ENCODE measurements at places on chromosomes 11 and 22.
A peak's percentile ranks its signal among the peaks of the same experiment; 100 is the strongest.

GRCh38 chr11:62390722-62391121 is 28.1 kb upstream of the SCGB1A1 start:
- DNase-seq = no peak

DNA sequence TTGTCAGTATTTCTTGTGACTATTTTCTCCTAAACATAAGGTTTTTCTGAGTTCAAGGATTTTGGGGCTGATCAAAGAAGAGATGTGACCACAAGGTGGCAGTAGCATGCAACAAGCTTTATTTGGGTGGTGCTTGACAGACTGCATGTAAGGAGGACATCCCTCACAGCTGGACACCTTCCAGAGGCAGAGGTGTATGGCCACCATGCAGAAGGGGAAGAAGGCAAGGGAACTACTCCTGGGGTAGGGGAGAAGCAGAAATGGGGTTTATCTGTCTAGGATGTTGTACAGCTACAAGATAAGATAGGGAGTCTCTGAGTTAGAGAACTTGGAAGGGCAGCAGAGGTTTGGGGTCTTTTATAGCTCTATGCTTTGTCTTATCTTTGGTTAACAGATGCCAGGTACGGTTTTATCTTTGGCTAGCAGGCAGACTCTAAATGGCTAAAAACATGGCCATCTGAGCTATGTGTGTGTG is 5.1 kb upstream of the BIRC2 start:
- DNase-seq = no peak

DNA sequence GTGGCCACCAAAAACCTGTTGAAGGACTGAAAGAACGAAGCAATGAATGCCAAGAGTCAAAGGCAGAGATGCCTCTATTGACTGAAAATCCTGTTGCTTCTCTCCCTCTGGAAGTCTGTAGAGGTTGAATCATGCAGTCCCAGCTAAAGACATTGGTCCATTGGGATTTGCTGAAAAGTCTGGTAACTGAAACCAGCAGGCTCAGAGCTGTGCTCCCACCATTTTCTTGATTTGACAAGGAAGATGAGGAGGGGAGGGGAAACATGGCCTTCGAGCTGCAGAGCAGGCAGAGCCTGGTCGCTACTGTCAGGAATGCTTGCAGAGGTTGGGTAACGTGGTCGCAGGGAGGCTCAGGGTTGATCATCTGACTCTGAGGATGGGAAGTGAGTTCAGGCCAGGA is 72.8 kb upstream of the CSNK2A3 start:
- no peak for DNase-seq

- DNase-seq = no peak
These were observed 29.0 kb downstream of the TXN2 start for GRCh38 chr22:36452250-36452977.

DNA sequence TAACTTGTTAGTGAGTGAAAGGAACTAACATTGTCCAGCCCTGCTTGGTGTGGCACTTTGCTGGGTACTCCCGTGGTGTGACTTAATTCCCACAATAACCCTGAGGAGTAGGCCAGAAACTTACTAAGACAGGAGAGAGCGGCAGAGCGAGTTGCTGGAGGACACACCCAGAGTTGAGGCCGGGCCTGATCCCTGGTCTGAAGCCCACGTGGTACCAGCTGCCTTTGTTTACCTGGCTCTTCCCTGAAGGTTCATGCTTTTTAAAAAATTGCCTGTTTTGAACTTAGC is 594 bp downstream of the MPST start:
- DNase-seq = no peak

- no peak for DNase-seq
These were observed 362.7 kb upstream of the CCDC90B start for GRCh38 chr11:83648610-83649527.

DNA sequence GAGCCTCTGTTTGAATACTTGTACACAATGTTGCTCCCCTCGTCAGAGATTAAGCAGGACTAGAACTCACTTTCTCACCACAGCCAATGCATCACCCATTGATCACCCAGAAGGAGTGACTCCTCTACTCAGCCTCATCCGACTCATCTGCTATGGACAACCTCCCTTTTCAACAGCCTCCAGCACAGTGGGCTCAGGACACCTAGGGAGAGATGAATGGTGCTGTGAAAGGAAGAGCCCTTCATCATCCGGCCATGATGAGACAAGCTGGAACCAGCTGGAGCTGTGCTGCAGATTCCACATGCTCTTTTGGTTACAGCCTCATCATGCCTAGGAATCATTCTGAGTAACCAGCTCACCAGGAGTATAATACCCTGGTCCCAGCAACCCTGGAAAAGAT is 15.5 kb downstream of the C11orf91 start:
- no peak for DNase-seq

- DNase-seq = peak; percentile 87
These were observed 2.5 kb upstream of the RCOR2 start for GRCh38 chr11:63919267-63920125.

GRCh38 chr22:27574002-27574366 is 227.6 kb downstream of the MN1 start:
- DNase-seq = no peak

DNA sequence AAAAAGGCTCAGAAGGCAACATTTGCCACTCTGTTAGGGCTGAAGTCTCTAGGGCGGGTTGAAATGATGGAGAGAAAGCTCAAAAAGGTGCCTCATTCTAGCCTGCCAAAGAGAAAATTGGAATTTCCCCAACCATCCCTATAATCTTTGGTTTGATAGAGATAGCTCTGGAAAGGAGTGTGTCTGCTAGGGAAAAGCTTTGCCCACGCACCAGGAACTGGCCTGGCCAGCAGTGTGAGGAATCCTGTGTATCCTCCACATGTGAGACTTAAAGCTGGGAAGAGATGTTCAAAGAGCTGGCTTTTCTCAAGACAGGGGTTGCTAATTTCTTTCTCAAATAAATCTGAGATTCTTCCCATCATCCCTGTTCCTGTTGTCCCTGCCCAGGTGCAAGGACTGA is 193.7 kb downstream of the OPCML start:
- no peak for DNase-seq

DNA sequence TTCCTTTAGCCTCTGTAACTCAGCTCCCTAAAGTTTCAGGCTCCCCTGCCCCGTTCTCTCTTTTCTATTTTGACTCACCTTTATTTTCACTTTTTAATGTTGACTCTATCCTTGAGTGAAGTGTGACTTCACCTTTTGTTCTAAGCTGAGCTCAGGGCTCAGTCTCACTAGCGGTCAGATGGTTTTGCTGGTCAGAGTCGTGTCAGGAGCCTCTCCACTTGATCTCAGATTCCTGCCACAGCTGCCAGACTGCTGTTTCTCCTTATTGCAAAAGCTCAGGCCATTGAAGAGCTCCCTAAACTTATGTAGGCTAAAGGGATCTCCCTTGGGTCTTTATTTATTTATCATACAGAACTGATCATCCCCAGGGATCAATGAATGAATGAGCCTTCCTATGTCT is 13.7 kb upstream of the POU2AF2 start:
- DNase-seq = no peak

DNA sequence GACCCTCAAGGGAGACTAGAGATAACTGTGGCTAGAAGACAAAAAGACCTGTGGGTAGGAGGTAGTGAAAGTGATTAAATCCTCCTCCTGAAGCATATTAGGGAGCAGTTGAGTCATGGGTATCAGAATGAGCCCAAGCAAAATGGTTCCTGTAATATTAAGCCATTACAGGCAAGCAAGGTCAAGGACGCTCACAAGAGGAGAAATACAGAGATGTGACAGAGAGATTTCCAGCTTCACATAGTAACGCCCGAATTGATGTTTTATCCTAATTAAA is 77.7 kb downstream of the FAM76B start:
- no peak for DNase-seq

- no peak for DNase-seq
These were observed 62.6 kb downstream of the FDX1 start for GRCh38 chr11:110492321-110492685.

DNA sequence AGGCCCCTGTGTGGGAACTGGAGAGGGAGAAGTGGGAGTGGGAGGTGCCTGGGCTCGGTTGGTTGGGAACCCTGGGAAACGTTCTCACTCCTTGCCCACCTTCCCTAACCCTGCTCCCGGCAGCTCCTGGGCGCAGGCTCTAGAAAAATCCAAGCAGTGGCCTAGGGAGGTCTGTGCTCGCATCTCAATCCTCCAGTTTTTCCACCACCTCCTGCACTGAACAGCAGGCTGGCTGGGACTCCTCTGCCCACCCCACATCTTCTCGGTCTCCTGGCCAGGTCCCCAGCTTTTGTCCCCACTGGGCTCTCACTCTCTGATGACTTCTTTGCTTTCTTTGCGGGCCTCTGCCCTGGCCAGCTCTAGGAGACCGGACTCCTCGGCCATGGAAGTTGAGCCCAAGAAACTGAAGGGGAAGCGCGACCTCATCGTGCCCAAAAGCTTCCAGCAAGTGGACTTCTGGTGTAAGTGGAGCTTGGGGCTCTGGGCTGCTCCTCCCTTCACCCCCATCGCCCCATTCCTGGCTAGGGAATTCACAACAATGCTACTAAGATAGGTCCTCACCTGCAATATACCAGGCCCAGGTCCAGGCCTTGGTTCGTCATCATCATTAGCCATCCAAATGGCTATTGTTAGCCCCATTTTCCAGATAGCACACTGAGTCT is 35.6 kb downstream of the PRDM11 start:
- no peak for DNase-seq

DNA sequence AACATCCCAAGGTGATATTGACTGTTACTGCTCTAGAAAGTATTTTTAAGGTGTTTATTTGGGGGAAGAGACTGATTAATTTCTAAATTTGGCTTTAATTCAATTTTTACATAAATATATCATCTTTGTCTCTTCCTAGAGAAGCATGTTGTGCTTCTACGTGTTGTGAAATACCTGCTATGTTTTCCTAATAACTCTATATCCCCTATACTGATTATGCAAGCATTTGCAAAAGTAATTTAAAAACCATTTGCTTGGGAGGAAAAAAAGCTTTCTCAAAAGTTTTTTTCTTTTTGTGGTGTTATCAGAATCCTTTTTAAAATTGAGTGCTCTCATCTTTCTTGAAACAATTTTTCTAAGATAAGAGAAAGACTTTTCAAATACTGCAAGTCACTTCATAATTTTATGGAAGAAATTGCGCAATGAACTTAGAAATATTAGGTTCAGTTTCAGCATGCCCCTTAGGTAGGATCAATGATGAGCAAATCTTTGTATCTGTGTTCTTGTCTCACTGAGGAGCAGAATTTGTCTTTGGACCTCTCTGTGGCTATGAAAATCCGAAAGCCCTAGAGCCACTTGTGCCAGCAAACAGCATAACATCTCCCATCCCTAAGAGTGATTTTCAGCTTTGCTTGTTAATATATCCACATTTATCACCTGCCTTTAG is 7.4 kb upstream of the BLID start:
- no peak for DNase-seq

DNA sequence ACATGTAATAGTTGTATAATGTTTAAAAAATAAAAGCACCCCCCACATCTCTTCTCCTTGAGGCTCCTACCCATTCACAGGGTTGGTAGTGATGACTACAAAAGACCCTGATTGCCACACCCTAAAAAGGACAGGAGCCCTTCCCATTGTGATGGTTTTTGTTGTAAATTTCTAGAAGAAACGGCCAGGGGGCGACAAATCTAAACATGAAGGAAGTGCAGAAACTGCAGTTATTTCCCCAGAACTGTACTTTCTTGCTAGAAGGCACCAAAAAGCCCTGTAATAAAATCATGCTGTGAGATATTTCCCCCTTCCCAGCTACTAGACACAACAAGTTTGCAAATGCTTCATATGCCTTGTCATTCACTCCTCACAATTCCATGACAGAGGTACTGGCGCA is 10.8 kb downstream of the PRR5L start:
- no peak for DNase-seq

- no peak for DNase-seq
These were observed 20.5 kb upstream of the SCGB1A1 start for GRCh38 chr11:62398011-62398994.

DNA sequence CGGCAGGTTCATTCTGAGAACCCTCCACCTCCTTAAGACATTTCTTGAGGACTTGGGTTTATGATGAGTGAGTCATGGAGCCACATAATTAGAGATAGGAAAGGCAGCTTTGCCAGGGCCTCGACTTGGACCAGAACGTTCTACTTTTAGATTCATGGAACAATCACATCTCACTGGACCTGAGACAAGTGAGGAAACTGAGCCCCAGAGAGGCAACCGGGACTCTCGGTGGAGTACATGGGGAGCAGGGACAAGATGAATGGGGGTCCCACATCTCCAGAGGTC is 59.5 kb downstream of the LINC01488 start:
- DNase-seq = no peak

DNA sequence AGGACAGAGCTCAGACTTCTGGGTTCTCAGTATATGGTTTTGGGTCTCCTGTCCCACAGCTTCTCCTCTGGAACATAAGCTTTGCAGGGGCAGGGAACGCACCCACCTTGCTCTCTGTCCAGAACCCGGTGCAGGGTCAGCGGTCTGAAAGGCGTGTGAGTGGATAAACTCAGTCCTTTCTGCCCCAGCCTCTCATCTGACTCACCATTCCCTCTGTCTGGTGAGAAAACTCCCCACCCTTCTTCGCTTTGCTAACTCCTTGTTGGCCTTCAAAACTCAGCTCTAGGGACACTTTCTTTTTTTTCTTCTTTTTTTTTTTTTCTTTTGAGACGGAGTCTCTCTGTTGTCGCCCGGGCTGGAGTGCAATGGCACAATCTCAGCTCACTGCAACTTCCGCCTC is 68.9 kb upstream of the NUP50 start:
- no peak for DNase-seq
